Fibroblast of skin of right quadriceps (primary cell): ENCODE measurements at places on chromosomes 7 and 10.

GRCh38 chr7:42699380-42700178 is 212.3 kb downstream of the C7orf25 start:
- DNase-seq = no peak

DNA sequence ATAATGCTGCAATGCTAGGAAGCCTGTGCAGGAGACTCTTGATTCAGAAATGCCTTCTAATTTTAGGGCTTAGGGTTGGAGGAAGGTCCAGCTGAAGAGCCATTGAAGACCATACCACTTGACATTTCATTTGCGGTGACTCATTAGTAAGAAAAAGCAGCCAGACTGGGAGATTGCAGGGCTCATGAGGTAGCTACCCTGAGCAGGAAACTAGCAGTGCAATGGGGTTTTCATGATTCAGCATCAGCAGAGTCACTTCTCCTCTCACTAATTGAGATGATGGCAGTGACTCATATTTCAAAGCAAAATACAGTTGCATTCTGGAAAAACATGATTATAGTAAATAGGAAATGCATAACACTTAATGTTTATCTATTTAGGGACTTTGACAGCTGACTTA is 434.1 kb downstream of the DNAJB9 start:
- peak; percentile 21 for DNase-seq

- no peak for DNase-seq
Measured at GRCh38 chr7:29453021-29453420, 110.6 kb upstream of the PRR15 start.

DNA sequence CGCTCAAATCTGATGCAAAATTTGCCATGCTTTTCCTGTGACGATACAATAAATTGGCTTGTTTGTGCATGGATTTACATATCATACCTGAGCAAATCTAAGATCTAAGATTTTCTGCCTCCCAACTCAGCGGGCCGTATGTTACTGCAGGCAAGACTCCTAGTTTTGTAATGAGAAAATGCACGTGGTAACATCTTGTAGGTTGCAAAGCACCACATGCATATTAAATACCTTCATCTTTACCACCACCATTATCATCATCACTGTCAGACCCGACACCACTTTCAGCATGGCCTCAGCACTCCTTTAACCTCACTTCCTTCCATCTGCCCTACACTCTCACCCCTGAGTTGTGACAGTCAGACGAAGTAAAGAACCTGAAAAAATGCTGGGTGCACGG is 202.2 kb downstream of the FRMD4A start:
- DNase-seq = no peak

- no peak for DNase-seq
Measured at GRCh38 chr7:117640465-117640864, 160.6 kb downstream of the CFTR start.

- no peak for DNase-seq
Measured at GRCh38 chr10:38605153-38605661, 511.1 kb downstream of the ZNF37A start.

DNA sequence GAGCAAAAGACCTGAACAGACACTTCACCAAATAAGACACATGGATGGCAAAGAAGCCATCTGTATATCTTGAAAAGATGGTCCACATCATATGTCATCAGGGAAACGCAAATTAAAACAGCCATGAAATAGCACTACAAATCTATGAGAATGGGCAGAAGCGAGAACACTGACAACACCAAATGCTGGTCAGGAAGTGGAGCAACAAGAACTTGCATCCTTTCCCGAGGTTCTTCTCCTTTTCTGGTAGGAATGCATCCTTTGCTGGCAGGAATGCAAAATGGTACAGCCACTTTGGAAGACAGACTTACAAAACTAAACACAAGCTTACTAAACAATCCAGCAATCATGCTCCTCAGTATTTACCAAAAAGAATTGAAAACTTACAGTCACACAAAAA is 60.0 kb downstream of the PIK3AP1 start:
- no peak for DNase-seq

GRCh38 chr10:114593816-114594468 is 64.1 kb downstream of the ABLIM1 start:
- no peak for DNase-seq

DNA sequence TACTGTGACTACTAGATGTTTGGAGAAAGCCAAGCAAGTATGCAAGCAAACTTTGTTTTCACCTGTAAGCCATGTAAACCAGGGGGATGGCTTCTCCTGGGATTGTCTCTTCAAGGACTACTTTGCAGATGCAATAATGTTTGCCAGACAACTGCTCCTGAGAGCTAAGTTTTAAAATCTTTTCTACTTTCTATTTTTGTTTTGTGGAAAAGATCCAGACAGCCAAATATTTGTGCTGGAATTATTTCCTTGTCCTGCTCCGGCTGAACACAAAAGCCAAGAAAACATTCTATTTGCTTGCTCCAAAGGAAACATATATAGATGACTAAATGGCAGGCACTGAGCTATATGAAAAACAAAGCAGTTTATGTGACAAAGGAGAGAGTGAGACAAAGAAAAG is 51.6 kb downstream of the TFPI2 start:
- DNase-seq = no peak

DNA sequence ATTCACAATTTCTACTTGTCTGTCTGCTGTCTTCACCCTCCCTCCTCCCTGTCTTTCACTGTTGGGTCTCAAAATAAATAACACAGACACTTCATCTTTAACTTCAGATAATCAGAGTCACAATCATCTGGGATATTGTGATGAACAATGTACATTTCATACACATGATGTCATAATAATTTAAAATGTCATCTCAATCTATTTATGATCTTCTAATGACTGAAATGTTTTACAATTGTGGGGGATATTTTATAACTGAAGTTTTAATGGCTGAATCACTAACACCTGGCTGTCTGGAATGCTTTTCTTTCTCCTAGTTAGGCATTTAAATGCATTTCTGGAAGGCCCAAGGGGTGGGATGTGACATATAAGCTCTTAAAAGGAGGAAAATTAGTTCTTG is 859.8 kb downstream of the LRMDA start:
- DNase-seq = peak; percentile 46

DNA sequence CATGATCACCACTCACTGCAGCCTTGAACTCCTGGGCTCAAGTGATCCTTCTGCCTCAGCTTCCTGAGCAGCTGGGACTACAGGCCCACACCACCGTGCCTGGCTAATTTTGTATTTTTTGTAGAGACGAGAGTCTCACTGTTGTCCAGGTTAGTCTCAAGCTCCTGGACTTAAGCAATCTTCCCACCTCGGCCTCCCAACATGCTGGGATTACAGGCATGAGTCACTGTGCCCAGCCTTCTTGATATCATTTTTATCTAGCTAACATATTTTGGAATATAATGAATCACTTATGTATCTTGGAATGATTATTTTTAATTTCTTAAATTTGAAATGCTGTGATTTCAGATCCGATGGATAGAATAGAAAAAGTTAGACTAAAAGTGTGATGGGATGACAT is 18.4 kb downstream of the ARL4A start:
- no peak for DNase-seq

GRCh38 chr7:139687980-139688632 is 89.7 kb downstream of the HIPK2 start:
- peak; percentile 44 for DNase-seq
